Stimulated activated CD4-positive, alpha-beta T cell treated with anti-CD3 and anti-CD28 coated beads, Interleukin-4, amount 100 ng/mL, for 1 hour (primary cell): ENCODE measurements at places on chromosomes 6 and 20.

- DNase-seq = no peak
Observed at GRCh38 chr6:148989585-148989984, 242.8 kb downstream of the UST start.

DNA sequence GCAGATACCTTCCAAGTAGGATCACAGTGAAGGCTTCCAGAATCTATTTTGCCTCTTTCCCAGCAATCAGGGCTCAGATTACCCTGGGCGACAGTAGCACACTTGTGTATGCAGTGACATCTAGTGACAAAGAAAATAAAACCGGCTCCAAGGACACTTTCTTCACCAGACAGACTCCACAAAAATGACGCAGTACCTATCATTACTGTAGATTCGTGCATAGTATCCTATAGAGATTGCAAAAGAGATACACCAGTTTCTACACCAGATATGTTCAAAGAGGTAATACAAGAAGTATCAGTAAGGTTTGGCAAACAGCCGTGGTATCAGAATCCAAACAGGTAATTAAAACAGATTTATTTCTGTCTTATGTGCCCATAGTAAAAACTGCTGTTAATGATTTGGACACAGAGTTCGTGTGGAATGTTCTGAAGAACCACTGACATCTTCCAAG is 600.4 kb upstream of the JAG1 start:
- no peak for DNase-seq

- no peak for DNase-seq
Observed at GRCh38 chr6:117391874-117392583, 33.7 kb downstream of the ROS1 start.

DNA sequence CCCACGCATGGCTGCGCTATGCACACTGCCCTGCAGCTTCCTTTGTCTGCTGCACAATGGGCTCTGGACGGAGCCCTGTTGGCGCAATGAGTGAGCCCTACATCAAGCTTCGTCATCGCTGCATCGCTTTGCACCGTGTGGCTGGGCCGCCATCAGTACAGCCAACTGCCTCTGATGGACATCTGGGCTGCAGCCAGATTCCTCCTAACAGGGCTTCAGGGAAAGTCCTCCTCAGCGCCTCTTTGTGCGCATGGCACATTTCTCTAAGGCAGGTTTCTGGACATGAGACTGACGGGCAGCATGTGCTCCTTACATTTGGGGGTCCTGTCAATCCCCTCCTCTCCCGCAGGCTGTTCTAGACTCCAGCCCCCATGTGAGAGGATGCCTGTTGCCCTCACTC is 29.7 kb upstream of the ANGPT4 start:
- no peak for DNase-seq

- DNase-seq = no peak
Observed at GRCh38 chr6:13907614-13908215, 17.0 kb upstream of the RNF182 start.

DNA sequence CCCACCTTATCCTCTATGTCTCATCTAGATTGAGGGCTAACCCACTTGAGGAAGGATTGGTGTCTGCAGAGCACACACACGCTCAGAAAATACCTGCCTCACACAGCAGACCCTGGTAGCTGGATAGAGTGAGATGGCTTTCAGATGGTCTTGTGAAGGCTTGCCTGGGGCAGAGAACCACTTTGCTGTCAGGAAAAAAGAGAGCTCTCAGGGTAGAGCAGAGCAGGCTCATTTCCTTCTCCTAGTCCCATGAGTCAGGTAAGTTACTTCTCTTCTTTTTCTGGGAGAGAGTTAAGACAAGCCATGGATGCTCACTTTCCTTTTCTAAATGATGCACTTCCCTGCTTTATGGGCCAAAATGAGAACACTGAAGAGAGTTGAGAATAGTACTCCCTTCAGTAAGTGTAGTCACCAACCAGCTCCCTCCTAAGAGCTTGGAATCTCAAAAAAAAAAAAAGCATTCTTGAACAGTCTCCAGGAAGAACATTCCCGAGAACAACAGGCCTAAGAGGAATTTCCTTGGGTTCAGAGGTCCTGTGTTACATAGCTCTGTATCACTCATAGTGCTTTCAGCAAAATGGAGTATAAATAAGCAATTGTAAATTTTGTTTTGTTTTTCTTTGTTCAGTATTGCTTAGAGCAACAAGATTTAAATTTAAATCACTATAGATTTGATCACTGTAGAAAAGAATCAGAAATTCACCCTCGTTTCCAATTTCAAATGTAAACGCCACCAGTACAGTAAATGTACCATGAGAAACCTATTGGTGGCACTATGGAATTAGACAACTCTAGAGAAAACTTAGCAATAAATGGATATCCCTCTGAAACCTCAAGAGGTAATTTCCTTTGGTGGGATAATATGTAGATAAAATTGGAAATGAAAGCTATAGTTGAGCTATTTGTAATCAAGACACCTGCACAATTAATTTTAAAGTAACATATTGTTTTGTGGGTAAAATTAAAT is 530.3 kb downstream of the RFPL4B start:
- DNase-seq = no peak

GRCh38 chr6:80622641-80623040 is 516.2 kb downstream of the BCKDHB start:
- no peak for DNase-seq

DNA sequence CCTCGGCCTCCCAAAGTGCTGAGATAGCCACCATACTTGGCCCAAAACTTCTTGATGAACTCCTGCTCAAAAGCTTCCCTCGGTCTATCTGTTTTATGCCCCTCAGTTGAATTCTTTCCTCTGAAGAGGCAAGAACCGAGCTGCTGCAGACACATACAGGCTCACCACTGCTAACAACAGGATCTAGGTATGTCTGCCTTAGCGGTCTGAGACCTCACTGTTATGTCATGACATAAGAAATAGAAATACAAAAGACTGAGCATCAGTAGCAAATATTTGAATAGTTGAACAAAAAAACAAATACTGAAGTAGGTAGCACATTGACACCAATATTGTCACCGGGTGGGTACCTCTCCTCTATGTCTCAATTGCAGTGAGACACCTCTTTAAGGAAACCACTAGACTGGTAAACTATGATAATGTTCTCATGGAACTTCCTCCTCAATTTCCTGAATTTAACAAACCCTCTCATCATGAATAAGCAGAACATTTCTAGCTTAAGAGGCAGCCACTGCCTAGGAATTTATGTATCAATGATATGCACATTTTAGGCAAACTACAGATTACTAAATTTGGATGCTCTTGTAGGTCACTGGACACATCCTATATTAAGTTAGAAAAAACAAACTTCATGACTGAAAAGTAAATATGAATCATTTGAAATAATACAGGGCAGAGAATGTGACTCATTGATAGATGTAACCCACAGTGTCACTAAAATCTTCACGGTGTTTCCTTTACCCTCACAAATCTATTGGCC is 9.4 kb upstream of the STXBP5 start:
- DNase-seq = no peak

DNA sequence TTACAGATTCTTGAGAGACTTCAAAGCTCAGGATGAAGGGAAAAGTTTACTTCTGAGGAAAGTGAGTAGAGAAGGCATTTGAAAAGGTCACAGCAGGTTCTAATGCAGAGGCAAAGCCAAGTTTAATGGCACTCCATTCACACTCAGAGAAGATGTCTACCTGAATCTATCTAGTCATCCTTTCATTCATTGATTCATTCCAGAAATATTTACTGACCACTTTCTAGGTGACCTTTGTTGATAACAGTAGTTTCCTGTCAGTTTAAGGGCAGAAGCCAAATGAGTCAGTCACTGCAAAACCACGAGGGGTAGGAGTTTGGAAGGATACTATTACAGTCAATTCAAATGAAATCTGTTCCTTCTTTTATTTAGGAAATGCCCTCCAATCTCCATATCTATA is 30.8 kb downstream of the FBXO5 start:
- DNase-seq = no peak

GRCh38 chr6:75091467-75092190 is 114.2 kb downstream of the COL12A1 start:
- no peak for DNase-seq

DNA sequence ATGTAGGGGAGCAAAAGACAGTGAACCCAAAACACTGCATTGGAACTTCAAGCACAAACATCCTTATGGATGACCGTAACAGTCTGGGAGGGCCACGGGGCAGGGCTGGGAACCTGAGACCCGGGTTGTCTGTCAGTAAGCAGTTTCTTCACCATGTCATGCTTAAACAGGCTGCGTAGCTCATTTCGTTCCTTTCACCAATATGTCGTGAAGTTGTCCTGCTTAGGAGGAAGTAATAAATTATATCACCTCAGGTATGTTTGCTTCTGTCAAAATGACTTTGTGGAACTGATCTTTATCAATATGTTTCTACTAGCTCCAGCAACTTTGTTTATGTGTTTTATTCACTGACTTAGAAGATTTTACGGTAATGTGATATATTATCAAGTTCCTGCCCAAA is 12.4 kb upstream of the MAK start:
- no peak for DNase-seq

DNA sequence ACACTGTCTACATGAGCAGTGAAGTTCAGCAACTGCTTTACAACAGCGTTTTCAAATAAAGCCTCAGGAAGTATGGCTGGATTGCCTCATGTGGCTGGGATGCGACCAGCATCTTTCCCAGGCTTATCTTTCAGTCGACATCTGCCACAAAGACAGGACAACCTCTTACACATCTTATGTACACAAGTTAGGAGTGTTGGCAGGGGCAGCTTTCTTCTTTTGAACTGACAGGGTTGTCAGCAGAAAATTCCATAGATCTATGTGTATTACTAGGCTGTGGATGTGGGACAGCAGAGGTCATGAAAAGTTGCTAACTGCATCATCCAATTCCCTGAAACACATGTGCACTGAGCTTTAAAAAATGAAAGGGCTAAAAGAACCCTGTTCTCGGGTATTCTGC is 48.1 kb downstream of the PLAGL1 start:
- DNase-seq = no peak

DNA sequence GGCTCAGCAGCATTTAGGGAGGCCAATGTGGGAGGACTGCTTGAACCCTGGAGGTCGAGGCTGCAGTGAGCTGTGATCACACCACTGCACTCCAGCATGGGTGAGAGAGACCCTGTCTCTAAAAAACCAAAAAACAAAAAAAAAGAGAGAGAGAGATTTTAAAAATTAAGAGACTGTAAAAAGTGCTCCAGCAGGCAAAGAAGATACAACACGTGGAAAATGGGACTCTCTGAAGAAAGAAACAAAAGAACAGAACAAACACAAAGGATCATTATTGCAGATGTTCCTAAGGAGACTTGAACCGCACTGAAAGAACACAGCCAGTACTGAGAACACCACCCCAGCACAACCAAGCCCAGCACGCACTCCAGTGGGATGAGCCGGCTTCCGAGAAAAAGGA is 74.2 kb downstream of the TAF4 start:
- DNase-seq = no peak

GRCh38 chr20:19397226-19397625 is 184.8 kb downstream of the SLC24A3 start:
- DNase-seq = no peak

- DNase-seq = no peak
Observed at GRCh38 chr6:9205645-9206044, 770.3 kb upstream of the SLC35B3 start.
